ENCODE measurements at places on chromosomes 11 and 22.

- DNase-seq: no peak
Measured at GRCh38 chr11:126281245-126281644, 1.6 kb upstream of the TIRAP start.

DNA sequence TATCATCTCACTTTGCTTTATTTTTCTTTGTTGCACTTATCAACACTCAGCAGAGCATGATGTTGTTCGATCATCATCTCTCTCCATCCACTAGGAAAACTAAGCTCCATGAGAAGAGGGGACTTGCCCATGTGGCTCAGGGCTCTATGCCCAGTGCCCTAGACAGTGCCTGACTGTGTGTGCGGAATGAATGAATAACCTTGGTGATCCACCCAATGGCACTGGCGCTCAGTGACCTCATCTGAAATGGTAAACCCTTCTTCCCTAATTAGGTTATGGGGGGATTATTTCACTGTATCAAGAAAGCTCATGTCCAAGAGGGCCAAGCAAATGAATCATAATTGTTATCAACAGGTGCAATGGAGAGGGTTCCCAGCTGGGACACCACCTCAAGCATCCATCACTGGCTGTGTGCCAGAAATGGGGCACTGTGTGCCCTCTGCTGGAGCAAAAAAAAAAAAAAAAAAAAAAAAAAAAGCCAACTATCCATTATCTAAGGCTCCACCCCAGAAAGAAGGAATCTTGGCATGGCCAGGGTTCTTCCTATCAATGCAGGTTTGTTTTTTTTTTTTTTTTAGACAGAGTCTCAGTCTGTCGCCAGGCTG lies 172.6 kb downstream of the LARGE1 start:
- DNase-seq: no peak

DNA sequence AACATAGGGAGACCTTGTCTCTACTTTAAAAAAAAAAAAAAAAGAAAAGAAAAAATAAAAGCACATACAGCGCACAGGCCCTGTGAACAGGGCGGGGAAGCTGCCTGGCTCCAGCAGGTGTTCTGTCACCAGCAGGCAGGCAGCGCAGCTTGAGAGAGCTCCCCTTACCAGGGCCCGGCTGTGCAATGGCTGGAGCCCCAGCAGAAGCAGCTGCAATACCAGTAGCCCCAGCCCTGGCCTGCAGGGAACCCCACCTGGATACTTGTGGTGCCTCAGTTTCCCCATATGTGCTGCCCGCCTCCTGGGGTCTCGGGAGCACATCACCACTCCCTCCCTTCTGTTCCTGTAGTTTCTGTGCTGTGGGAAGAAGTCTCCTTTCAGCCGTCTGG lies 12.3 kb downstream of the TSPAN32 start:
- no peak for DNase-seq

DNA sequence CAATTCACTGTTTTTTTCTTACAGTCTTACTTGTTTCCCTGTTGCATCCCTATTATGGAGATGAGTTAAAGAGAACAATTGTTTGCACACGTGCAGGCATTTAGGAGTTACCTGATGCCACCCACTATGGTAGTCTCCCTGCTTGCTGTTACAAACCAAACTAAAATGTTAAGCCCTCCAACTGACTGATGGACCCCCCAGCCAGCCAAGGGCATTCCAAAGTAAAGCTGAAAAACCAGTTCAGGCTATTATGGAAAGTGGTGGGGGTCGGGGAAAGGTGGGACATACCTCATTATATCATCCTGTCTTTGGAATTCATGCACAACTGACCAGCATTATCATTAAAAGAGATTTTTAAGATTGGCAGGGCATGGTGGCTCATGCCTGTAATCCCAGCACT lies 47.0 kb upstream of the GNAZ start:
- DNase-seq: no peak

GRCh38 chr11:105274631-105275030 lies 135.1 kb upstream of the CARD18 start:
- DNase-seq: no peak

GRCh38 chr11:67057205-67057672 lies 592 bp downstream of the RHOD start:
- DNase-seq: no peak

DNA sequence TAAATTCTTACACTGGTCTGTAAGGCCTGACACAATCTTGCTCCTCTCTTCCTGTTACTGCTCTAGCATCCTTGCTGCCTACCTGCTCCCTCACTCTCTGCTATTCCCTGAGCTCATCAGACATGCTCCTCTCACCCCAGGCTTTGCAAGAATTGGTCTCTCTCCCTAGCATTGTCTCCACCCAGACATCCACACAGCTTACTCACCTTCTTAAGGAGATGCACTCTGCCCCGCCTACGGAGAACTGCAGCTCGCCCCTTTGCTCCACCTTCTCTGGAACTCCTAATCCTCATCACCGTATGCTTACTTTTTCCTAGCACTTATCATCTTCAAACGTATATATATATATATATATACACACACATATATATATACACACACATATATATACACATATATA lies 23.3 kb upstream of the TMPRSS5 start:
- DNase-seq: no peak

GRCh38 chr11:76859708-76860227 lies 950 bp upstream of the ACER3 start:
- DNase-seq: no peak

DNA sequence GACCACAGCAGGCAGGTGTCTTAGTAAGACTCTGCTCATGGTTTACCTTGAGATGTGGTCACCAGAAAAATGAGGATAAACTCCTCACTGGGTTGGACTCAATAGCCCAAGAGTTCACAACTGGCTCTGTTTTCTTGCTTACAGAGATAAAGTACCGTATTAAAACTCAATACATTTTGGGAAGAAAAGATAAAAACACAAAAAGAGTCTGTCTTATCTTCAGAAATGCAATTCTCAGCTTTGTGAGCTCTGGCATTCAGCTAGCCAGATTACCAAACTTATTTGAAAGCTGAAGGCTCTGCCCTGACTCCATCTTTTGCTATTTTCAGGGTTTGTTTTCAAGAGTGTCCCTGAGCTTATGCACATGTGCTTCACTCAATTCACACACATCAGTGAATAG lies 75.4 kb downstream of the PHF21A start:
- no peak for DNase-seq

DNA sequence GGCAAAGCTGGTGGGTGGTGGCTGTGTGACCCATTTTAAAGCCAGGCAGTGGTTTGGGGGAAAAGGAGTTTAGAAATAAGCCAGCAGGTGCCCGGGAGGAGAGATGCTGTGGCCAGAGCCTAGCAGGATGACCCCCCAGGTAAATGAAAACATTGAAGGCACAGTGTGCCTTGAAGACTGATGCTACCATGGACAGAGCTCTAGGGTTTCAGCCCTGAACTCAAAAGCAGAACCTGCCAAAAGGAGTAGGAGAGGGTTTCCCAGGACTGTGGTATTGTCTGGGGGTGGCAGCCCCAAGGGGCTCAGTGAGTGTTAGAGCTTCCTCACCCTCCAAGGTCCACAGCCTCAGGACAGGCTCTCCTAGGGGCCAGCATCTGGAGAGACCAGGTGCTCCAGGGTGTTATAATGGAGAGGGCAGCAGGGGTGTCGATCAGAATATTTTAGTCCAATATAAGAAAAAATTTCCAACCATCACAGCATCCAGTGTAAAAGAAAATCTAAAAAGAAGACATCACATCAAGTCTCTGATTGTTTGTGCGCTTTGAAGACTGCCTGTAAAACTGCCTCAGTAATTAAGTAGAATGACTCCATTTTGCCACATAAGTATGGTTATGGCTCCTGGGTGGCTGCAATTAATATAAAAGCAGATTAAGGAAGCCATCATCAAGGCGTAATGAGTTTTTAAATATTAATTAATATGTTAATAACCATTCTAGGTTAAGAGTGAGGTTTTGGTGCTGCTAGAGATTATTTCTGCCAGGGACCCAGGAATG lies 88.6 kb upstream of the LMO1 start:
- no peak for DNase-seq

DNA sequence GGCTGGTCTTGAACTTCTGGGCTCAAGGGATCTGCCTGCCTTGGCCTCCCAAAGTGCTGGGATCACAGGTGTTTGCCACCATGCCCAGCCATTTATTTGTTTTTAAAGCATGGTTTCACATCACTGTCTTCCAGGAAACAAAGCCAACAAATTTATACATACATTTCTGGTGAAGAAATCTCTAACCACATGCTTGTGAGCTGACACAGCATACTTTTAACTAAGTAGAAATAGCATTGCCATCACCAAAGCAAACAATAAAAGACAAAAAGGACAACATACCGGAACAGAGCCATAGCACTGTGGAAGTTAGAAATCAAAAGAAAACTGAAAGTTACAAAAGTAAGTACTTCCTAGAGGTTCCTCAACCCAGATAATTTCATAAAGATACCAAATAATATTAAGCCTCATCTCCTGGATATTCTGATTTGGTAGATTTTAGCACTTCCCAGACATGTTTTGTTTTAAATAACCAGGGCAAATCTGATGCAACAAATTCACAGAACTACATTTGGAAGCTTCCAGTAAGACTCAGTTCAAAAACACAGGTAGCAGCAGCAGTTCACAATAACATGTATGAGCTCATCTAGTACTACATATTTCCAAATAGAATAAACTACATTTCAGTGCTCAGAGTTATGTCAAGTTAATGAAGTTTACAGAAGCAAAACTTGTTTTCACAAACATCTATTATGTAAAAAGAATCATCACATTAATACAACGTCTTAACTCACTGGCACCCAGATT lies 70.6 kb downstream of the RRAS2 start:
- DNase-seq: no peak

- DNase-seq: peak; percentile 76
Measured at GRCh38 chr22:46739094-46739870, 1.2 kb upstream of the CERK start.

DNA sequence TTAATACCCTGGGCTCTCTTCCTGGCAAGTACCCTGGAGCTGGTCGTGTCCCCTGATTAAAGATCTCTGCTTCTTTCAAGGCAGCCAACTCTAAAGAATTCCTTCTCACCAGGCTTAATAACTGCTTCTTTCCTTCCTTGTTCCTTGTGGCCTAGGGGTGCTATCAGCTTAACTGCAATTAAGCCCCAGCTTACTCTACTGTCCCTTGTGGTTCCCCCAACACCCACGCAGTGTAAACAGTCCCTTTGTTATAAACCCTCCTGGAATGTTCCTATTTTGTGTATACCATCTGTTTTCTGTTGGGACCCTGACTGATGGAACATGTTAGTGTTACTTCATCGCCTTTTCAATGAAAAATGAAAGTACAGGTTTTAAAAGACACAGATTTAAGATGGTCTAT lies 126.4 kb upstream of the KIRREL3 start:
- DNase-seq: no peak

DNA sequence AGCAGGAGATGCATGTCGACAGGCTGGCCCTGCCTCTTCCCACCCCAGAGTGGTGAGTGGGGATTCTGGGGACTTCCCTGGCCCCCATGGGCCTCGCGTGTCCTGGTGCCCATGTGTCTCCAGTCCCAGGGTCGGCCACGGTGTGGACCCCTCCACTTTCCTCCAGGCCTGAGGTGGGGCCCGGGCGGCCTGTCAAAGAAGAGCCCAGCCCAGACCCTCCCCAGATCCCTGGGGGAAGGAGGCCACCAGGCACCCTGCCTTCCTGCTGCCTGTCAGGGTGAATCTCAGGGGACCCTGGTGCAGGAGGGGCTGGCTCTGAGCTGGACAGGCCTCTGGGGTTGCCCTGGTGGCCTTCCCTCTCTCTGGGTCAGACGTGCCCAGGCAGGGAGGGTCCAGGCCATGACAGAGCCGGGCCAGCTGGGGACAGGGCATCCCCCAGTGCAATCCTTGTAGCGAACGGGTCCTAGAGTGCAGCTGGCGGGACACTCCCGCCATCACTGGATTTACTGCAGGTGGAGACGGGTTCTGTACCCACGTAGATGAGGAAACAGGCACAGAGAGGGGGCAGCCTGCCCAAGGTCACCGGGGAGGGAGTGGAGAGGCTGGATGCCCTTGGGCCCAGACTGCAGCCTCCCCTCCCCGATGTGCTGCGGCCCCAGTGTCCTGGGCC lies 13.5 kb upstream of the MUC6 start:
- DNase-seq: no peak

GRCh38 chr11:69640260-69640994 lies 529 bp upstream of the CCND1 start:
- no peak for DNase-seq

GRCh38 chr11:93729129-93729616 lies 12.1 kb downstream of the TAF1D start:
- DNase-seq: no peak

DNA sequence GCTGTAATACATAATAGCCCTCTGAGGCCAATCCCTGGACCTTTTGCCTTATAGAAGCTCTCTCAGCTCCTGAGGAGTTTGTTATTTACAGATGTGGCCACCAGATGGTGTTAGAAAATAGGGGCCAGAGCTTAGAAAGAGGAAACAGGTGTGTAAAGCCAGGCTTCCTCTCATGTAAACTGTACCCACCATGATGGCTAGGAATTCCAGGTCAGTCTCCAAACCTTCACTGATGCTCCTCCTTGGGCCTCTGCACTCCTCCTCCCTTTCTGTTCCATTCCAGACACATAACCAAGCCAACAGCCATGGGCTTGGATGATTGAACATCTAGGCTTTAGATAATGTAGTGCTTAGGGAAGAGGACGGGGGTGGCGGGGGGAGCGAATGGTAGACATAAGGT lies 39.7 kb downstream of the USP35 start:
- DNase-seq: peak; percentile 39

DNA sequence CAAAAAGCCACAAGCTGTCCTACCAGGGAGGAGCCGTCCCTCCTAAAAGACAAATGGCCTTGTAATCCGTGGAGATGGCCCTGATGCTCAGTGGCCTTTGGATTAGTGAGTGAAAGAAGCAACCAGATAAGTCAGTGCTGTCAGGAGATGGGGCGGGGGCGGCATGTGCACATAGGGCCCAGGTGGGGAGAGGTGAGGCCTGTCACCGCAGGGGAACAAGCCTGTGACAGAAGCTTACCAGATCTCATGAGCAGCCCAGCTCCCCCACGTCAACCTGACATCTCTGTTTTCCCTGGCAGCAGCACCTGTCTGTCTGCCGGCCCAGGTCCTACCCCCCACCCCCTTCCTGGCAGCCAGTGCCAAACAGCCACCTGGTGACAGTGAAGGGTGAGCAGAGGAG lies 162.6 kb downstream of the BUD13 start:
- DNase-seq: no peak

GRCh38 chr11:89500336-89500735 lies 9.2 kb upstream of the NOX4 start:
- no peak for DNase-seq

GRCh38 chr11:130391711-130392110 lies 36.7 kb downstream of the ADAMTS8 start:
- no peak for DNase-seq

DNA sequence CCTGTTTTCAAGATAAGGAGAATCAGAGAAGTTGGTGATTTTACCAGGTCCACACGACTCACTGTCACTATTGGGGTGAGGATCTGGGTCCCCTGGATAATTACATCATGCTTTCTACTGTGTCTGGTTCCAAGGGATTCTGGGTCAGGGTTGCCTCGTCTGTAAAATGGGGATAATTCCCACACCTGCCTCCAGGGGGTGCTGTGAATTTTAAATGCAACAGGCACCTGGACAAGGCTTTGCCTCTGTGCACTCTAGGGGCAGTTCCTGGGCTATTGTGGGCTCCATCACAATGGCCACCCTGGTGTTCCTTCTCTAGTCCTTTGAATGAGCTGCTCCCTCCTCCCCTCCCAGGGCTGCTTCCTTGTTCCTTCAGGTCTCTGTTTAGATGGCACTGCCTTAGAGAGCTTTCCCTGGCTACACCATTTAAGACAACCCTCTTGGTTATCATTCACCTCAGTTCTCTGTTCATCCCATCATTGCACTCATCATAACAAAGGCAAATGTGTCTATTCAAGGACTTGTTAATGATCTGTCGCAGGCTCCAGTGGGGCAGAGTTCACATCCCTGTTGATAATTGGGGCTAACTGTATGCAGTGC lies 178.6 kb downstream of the MIAT start:
- DNase-seq: peak; percentile 33
